ENCODE measurements at places on chromosomes 5 and 9.

DNA sequence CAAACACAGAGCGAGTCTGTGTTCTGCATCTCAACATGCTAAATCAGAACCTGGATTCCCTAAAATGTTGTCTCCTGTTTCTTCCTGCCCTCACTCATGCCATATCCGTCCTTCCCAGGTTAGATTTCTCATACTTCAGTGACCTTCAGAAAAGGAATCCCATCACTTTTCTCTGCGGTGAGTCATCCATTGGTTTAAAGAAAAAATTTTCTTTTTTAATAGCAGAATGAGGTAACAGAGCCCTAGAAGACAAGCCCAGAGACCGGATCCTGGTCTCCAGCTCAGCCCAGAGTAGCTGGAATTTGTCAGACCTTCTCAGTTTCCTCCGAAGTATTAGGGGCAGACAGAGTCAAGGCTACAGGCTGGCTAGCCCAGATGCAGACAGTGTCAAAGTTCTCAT, 143.2 kb upstream of the DMRT1 start:
- DNase-seq, result no peak

GRCh38 chr9:109238655-109239054, 71.6 kb upstream of the FRRS1L start:
- DNase-seq, result no peak

DNA sequence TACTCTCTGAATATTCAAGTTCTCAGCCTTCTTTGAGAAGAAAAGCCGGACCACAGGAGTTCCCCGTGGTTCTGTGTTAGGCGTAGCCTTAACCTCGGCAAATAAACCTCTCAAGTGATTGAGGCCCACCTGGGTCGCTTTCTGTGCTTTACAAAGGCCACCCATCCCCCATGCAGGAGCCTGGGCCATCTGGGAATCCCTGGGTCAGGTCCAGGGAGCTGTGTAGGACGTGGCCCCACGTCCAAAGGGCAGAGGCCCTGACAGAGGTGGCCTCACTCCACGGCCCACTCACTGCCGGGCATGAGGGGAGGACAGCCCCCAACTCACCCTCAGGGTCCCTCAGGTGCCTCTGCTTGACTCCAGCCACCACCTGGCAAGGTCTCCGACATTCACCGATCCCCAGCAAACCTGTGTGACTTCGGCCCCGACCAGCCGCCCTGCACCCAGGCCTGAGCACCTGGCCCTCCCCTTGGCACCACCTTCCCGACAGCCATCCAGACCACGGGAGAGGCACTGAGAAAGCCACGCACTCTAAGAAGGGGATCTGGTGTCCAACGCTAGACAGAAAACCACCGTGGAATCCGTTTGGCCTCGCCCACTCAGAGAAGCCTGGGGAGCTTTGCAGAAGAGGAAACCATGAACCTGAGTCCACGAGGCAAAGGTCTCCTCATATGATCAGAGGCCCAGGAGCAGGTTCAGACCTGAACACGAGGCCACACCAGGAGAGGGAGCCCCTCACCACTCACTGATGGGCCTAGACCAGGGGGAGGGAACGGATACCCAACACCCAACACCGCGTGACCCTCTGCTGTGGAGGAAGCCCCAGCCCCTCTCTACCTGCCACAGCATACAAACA, 4.5 kb downstream of the SLC12A7 start:
- DNase-seq, result no peak

DNA sequence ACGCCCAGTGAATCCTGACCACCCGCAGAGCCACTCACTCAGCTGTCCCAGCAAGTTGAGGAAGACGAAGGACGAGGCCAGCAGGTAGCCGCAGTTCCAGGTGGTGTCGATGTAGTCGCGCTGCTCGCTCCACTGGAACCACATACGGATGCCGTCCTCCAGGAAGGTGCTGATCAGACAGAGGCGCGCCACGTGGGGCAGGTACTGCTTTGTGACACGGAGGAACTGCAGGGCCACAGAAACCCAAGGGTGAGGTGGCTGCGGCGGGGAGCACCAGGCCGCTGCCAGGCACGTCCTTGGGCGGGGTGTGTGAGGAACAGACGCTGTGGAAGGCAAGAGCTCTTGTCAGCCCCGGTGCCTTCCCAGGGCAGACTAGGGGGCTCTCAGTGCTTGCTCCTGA, 8.6 kb downstream of the SURF4 start:
- DNase-seq, result no peak

DNA sequence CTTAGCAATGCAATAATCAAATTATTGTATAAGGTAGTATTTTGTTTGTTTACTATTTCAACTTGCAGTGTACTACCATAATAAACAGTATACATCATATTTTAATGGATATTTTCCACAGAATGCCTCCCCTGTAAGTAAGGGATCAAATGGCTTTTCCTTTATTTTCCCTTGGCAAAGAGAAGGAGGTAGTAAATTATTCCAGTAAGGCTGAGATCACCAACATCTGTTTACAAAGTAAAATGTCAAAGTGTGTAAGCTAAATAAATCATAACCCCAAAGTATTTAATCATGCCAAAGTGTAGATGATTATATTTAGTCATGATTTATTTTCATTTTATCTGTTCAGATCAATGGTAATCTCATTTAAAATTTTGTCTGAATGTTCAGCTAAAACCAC, 537.6 kb downstream of the PRDM9 start:
- no peak for DNase-seq

GRCh38 chr9:92265154-92265553, 28.3 kb downstream of the IARS1 start:
- no peak for DNase-seq

- DNase-seq, result no peak
These were observed 32.0 kb downstream of the SAR1B start for GRCh38 chr5:134600600-134600999.

DNA sequence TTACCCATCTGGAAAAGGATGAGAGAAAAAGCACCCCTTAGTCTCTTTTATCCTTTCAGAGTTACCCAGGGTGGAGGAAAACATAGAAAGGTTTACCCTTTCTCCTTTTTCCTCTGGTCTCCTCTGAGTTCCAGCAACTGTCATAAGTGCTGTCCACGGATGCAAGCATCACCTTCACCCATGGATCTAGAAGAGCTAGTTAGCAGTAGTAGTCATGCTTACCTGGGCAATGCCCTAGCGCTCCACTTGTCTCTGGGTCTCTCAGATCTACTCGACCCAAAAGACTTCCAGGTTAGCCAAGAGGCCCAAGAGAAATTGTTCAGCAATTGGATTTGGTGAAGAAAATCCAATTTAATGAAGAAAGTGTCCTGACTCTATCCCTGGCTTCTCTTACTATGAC, 656.2 kb upstream of the PTPRD start:
- DNase-seq, result no peak

DNA sequence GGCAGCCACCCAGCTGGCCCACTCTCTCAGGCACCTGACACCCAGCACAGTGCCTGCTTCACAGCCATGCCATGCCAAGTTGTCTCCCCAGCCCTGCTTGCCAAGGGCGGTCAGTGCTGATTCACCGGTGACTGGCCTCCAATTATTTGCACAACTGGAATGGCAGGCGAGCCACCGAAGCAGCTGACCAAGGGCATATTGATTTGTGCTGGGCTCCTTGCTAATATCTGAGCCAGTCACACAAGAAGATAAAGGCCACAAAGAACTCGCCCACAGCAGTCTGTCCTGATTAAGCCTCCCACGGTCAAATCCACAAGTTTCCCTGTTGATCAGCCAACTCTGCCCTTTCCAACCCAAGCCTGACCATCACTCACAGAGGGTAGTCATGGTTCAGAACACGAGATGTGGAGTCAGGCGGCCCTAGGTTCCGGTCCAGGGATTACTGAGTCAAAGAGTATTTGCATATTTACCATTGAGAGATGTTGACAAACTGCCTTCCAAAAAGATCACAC, 6.4 kb upstream of the EEIG1 start:
- DNase-seq, result no peak
